ENCODE measurements at places on chromosomes 1 and 21.

- no peak for DNase-seq
These were observed 38.0 kb downstream of the GPR161 start for GRCh38 chr1:168098534-168099320.

DNA sequence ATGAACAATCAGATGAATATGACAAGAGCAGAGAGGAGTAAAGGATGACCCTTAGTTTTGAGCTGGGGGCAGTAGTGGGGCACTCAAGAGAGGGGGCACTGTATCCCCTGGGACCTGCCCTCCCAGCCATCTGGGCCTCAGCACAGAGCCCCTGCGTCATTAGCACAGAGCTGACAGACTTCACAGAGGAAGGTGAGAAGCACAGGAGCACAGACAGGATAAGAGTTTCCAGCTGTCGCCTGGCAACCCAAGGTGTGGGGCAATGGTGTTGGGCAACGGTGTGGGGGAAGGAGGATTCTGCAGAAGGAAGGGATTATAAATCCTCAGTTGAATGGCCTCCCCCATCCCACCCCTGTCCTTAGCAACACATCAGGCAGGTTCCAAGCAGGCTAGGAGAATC is 30.2 kb downstream of the RAB3B start:
- DNase-seq, result no peak

DNA sequence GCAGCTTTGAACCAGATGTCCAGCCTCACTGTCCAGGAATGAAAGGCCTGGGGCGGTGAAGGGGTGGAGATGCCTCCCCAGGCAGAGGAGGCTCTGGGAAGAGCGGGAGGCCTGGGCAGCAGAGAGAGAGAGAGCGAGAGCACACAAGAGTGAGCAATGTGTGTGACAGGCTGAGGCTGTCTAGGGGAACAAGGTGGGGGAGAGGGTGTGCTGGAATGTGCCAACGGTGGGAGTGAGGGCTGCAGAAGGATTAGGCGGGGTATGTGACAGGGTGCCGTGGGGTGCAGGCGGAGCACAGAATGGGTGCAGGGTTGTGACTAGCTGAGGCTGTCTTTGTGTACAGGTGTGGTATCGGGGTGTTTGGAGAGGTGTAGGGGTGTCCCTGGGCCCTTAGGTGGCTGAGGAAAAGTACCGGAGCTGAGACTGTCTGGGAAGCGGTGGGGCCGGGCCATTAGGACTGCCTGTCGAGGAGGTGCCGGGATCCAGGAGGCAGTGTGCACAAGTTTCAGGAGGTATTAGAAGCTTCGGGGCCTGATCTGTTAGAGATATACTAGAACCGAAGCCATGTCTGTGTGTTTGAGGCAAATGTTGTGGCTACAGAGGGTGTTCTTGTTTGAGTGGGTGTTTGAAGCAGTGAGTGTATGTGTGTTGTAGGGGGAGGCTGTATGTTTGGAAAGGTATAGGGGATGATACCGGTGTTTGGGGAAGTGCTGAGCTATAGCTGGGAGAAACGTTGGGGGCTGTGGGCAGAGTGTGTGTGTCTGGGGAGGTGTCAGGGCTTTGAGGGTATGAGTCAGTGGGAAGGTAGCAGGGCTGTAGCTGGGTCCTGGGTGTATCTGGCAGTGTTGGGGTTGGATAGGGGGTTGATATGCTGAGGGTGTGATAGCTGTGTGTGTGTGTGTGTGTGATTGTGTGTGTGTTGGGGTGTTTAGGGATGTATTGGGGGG is 9.1 kb downstream of the AHDC1 start:
- DNase-seq, result no peak

- no peak for DNase-seq
These were observed 394.6 kb downstream of the USH2A start for GRCh38 chr1:216028631-216029030.

DNA sequence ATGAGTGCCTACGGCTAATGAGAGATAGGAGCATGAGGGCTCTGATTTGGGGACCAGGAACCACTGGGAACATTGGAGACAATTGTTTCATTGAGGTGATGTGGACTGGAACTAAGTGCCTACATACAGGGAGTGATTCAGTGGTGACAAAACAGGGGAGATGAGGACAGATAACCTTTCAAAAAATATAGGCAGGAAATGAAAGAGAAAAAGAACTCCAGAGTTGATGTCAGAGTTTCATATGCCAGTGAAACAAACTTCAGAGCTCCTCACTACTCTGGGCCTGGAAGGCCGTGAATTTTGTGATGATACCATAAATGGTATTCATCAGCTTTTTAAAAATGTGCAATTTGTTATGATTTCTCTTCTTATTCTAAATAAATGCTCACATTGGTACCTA is 39.3 kb downstream of the FASLG start:
- no peak for DNase-seq

DNA sequence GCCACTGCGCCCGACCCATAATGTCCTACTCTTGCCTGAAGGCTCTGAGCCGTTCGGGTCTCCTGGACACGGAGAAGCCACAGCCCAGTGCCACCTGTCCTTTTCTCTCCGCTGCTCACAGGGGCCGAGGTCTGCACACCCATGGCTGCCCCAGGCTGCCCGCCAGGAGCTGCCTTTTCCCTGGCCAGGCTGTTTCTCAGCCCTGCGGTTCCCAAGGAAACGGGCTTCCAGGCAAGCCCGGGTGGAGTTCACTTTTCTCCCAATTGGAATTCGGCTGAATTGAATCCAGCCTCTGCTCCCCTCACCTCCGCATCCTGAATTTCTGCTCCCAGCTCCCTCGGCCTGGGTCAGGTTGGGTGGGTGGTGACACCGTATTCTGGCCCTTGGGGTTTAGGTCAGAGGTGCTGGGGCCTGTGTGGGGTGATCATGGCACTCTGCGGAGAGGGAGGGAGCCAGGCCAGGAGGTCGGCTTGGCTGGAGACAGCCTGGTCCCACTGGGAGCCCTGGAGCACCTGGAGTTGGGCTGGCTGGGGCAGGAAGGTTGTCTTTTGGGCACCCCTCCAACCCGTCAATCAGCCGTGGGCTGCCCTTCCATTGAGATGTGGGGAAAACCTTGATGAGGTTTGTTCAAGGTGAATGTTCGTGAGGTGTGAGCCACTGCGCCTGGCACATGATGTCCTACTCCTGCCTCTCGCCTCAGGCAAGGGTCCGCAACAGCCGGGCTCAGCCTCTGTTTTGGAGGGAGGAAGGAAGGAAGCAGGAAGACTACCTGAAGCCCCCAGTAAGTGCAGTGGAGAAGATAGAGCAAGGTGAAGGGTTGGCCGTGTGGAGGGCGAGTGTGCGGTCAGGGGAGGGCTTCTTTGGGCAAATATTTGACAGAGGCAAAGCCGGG is 25.1 kb downstream of the RRP1 start:
- no peak for DNase-seq
